ENCODE measurements at places on chromosomes 2 and 18.
A peak's percentile ranks its signal among the peaks of the same experiment; 100 is the strongest.

DNA sequence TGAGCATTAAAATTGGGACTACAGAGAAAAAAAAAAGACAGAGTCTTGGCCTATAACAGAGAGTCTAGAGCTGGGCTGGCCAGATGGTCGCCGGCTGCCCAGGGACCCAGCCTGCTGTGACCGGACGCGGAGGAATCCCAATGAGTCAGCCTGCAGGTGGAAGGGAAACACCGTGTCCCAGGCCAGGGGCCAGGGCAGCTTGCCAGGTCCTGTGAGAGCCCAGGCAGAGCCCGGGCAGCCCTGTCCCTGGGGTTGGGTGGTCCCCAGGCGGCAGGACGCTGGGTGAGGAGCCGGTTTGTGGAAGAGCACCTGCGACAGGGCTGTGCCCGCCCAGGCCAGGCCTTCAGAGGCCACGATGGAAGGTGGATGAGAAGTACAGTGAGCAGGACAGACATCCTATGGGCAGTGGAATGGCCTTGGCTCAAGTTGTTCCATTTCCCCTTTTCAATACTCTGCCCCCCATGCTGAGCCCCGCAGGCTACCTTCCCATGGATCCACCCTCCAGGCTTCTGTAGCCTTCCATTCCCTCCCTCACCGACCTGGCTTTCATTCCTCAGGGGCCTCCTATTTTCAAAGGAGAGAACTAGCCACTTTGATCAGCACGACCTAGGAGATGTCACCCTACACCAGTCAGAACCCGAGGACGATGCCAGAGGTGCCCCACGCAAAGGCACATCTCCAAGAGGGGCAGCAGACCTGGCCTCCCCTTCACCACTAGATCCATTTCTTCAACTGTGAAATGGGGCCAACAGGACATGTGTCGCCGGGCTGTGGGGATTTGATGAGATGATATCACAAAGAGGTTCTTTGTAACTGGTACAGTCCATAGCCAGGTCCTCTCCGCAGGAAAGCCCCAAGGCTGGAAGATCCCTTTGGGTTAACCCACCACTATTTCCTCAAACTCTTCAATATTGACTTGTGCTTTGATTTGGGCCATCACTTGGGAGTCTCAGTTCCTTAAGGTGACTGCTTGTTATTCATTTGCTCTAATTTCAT, 87.5 kb downstream of the POLR1A start:
- peak; percentile 24 for DNase-seq
- H3K4me3 ChIP-seq, result no peak overlapping the region
- no peaks in the 10 kb centered on the region for H3K36me3 ChIP-seq
- H3K4me1 ChIP-seq, result no peaks in the 10 kb centered on the region
- H3K27me3 ChIP-seq, result no peaks in the 10 kb centered on the region
- H3K27ac ChIP-seq, result no peak overlapping the region

DNA sequence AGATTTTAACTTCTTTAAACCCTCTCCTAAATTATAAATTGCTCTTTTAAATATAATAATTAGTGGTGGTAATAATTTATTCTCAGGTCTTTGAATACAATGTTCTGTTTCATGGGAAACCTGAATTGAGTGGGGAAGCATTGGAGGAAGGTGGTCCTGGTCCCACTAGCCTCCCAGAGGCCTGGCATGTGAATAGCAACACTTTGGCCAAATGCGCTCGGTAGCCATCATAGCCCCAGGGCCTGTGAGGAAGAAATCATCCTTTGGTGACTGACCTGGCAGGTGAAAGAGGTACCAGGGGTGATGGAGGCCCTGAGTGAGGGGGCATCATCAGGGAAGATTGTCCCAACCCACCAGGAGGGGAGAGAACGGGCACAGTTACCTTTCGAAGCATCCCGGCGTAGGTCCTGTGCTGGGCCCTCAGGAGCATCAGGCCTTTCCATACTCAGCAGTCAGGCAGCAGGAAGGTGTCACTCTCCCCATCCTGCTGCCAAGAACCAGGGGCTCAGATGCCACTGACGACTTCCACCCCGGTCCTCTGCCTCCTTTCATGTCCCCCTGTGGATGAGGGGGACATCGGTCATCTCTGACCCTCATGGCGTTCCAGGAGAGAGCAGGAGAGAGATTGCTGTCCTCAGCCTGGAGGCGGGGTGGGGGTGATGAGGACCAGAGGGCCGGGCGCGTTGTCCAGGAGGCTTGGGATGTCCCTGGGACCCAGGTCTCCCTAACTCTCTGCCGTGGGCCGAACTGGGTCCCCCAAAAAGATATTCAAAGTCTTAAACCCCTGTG, 78.6 kb upstream of the HPCAL1 start:
- H3K27ac ChIP-seq, result no peak overlapping the region
- no peak overlapping the region for H3K4me3 ChIP-seq
- H3K4me1 ChIP-seq, result no peaks in the 10 kb centered on the region
- H3K36me3 ChIP-seq, result no peaks in the 10 kb centered on the region
- no peak for DNase-seq
- H3K27me3 ChIP-seq, result no peaks in the 10 kb centered on the region

DNA sequence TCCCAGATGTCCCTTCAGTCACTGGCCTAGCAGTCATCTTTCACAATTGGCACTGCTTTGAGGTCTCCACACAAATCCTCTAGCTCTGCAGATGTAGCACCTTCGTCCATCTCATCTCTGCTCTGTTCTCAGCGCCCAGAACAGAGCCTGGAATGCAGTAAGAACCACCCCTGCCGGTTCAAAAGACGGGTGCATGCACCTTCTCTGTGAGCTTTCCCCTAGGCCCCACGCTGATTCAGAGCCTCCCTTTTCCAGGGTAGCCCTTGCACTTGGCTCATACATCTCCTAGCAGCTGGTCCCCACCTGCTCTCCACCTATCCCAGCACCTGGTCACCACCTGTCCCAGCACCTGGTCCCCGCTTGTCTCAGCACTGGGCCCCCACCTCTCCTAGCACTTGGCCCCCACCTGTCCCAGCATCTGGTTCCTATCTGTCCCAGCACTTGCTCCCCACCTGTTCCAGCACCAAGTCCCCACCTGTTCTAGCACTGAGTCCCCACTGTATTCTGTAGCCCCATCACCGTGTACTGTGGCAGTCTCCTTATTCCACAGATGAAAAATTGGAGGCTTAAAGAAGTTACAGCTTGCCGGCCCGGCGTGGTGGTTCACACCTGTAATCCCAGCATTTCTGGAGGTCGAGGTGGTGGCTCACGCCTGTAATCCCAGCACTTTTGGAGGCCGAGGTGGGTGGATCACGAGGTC, 4.7 kb upstream of the KCNF1 start:
- no peak for DNase-seq
- H3K27ac ChIP-seq, result no peak overlapping the region
- H3K27me3 ChIP-seq, result peaks cover 17% of the 10 kb centered on the region
- peaks cover 4% of the 10 kb centered on the region for H3K4me1 ChIP-seq

GRCh38 chr2:32314886-32315285, 37.2 kb downstream of the YIPF4 start:
- DNase-seq, result no peak
- no peak overlapping the region for H3K27ac ChIP-seq
- no peaks in the 10 kb centered on the region for H3K36me3 ChIP-seq

- H3K4me1 ChIP-seq, result no peaks in the 10 kb centered on the region
- H3K27ac ChIP-seq, result no peak overlapping the region
- no peaks in the 10 kb centered on the region for H3K27me3 ChIP-seq
- H3K36me3 ChIP-seq, result no peaks in the 10 kb centered on the region
- DNase-seq, result no peak
- no peak overlapping the region for H3K4me3 ChIP-seq
These were observed 167.8 kb downstream of the HNMT start for GRCh38 chr2:138132108-138132507.

GRCh38 chr2:13543550-13543949, 826.8 kb downstream of the TRIB2 start:
- no peaks in the 10 kb centered on the region for H3K27me3 ChIP-seq
- no peak for DNase-seq
- H3K4me1 ChIP-seq, result no peaks in the 10 kb centered on the region
- H3K27ac ChIP-seq, result no peak overlapping the region
- no peaks in the 10 kb centered on the region for H3K36me3 ChIP-seq
- H3K4me3 ChIP-seq, result no peak overlapping the region

Data from transverse colon (tissue), 4 donors.